Umbilical cord (tissue), 2 donors: ENCODE measurements at places on chromosomes 1 and 21. TPM values are rescaled to one million over a fixed set of nuclear protein-coding genes. Genes with fewer than 3 reads are reported as not detected.

Gene PGBD5
- 1.7 TPM for total RNA-seq

Gene ALDH9A1
- total RNA-seq, result 64.8 TPM

Gene S100A10
- total RNA-seq, result 108 TPM

Gene PLA2G2F
- 1.2 TPM for total RNA-seq

Gene KCNJ15
- 4.8 TPM for total RNA-seq

Gene IL12RB2
- total RNA-seq, result 9.4 TPM

Gene CHI3L2
- 0.72 TPM for total RNA-seq

Gene S100A3
- total RNA-seq, result not detected

Gene GABPA
- total RNA-seq, result 36.8 TPM

Gene SLAMF9
- total RNA-seq, result 1.9 TPM

Gene USH2A
- 2.2 TPM for total RNA-seq

Gene PRKAA2
- total RNA-seq, result 4.8 TPM

Gene LCE1C
- total RNA-seq, result not detected

Gene MOV10
- 19.3 TPM for total RNA-seq

Gene CFAP45
- total RNA-seq, result 13.2 TPM

Gene DIO1
- not detected for total RNA-seq

Gene TTC39A
- 4.6 TPM for total RNA-seq

Gene DISC1
- total RNA-seq, result 17.3 TPM

Gene FCN3
- total RNA-seq, result 6.0 TPM

Gene CELA3A
- not detected for total RNA-seq

Gene MNDA
- 15.9 TPM for total RNA-seq

Gene FAM43B
- 0.48 TPM for total RNA-seq

Gene GSTM4
- 6.5 TPM for total RNA-seq

Gene HUNK
- total RNA-seq, result 3.1 TPM

Gene FCAMR
- 2.2 TPM for total RNA-seq

Gene CASQ2
- total RNA-seq, result 38.5 TPM

Gene THEMIS2
- total RNA-seq, result 13.7 TPM

Gene NFASC
- total RNA-seq, result 6.0 TPM

Gene TDRD5
- not detected for total RNA-seq

Gene LRRC53
- 10.4 TPM for total RNA-seq

Gene FBXO42
- 16.1 TPM for total RNA-seq

Gene KCNJ9
- total RNA-seq, result not detected

Gene HAO2
- total RNA-seq, result not detected

Gene ITLN2
- total RNA-seq, result not detected

Gene FTCD
- total RNA-seq, result not detected

Gene AMPD1
- not detected for total RNA-seq
